Jurkat, Clone E6-1 (cell line): ENCODE measurements at places on chromosomes 1 and 21.

DNA sequence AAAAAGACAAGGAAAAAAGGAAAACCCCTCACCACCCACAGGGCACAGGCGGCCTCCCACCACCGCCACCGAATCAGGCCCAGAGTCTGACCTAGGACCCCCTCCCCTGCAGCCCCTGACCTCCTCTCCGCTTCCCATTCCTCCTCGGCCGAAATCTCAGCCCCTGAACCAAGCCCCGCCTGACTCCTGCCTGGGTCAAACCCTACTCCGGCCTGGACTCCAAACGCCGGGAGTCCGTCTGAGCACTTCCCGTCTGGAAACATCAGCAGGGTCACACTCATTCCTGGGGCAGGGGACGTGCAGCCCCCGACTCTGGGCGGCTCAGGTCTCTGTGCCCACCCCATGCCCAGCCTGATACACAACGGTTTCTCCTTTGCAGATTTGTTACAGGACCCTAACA, 26.4 kb upstream of the SUMO3 start:
- no peak for DNase-seq

GRCh38 chr1:111202707-111203623, 2.5 kb upstream of the DENND2D start:
- DNase-seq = no peak

DNA sequence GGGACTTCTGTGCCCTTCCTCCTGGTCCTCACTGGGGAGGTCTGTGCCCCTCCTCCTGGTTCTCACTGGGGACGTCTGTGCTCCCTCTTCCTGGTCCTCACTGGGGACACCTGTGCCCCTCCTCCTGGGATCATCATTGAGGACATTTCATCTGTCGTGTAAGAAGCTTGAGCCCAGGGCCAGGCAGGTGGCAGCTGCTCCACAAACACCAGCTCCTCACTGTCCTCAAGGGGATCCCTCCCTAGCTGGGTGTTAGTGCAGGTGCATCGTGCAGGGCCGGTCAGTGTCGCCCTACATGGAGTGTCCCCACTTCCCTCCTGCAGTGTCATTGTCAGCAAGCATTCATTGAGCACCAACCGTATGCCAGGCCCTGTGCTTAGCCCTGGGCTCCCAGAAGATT, 312.7 kb downstream of the PTPRU start:
- no peak for DNase-seq

- DNase-seq = no peak
These were observed 105.4 kb downstream of the UBE2U start for GRCh38 chr1:64308866-64309265.

DNA sequence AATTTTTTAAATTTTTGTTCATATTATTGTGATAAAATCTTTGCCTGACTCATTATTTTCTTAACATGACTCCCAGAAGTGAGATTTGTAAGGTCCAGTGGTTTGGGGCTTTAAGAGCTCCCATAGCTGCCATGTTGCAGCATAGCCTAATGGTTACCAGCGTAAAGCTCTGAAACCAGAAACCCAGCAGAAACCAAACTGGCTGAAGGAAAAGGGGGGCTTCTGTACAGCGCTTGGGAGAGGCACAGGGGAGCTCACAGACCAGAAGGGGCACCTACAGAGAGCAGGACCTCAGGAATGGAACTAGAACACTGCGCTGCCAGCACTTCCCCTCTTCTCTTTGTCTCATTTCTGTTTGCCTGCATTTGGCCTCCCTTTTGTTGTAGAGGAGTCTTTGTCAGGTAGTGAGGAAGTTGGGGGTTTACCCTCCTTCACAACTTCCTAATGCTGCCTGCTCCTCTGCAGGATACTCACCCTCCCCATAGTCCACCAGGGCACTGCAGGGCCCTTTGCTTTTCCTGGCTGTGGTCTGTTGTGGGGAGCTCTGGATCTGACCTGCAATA, 2.6 kb upstream of the PYCR2 start:
- DNase-seq = no peak

DNA sequence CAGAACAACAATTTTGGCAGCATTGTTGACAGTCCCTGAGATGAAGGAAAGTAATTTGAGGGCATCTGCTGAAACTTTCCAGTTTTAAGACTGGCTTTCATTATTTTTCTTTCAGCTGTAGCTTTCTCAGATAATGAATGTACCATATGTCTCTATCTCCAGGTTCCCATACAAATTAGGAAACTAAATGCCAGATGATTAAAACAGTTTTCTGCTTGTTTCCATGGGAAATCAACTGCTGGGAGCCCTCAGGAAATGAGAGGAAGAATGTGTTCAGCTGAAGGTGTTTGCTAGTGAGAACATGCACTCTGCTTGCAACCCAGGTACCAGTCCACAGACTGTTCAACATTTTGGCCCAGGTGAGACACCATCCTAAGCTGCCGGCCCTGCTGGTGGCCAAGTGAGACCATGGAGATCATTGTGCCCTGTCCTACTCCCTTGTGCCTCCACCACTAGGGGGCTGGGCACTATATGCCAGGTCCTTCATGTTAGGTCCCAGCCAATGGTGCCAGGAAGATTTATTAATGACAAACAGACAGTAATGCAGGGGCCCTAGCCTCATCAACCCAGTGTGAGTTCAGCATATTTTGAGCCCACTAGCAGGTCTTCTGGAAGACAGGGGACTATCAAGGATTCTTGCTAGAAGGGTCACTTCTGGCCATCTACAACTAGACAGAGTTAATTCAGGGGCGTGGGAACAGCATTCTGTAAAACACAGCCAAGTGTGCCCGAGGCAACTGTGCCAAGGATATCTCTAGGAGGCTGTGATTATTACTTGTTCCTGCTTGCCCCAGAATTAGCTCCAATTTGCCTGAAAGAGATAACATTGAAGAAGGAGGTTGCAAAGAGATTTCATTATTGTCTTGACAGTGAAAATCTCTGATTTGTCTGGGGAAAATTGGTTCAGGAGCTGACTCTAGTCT, 17.0 kb upstream of the LRRC8C start:
- DNase-seq = no peak

DNA sequence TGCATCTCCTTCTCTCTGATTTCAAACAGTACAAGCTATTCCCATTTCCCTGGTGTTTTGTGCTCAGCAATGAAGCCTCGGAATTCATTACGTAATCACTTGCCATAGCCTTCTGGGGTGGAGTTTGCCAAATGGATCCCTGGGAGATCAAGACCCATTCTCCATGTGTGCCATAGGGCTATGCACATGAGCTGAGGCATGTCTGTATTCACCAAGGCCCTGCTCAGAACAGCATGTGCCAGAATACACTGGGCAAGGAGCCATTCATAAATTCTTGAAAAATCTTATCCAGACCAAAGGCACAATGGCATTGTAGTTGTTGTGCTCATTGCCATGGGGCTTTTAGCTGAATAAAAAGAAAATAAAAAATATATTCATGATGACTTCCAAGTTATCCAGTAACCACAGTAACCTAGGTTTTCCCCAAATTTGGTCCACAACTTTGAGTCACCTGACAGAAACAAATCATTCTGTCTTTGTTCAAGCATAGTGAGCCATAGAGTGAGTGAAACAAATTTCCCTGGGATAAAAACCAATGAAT, 53.0 kb downstream of the CRB1 start:
- DNase-seq = no peak

GRCh38 chr1:241787691-241788090, 60.3 kb upstream of the EXO1 start:
- no peak for DNase-seq

DNA sequence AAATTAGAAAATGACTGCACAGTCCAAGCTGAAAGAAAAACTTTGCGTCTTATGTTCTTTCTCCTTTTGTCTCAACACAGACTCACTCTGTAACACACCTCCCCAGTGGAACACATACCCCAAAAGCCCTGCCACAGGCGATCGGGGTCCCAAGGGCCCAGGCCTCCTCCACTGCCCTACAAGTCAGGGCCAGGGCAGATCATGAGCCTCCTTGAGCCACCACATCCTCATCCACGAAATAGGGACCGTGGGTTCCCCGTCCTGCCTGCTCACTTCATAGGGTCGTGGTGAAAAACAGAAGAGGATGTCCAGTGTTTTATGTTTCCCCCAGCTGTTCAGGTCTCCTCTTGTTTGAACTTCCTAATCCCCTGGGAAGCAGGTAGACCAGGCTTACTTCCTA, 116.7 kb downstream of the KCNN3 start:
- no peak for DNase-seq

- DNase-seq = no peak
These were observed 138.3 kb upstream of the SNX7 start for GRCh38 chr1:98523256-98523655.

DNA sequence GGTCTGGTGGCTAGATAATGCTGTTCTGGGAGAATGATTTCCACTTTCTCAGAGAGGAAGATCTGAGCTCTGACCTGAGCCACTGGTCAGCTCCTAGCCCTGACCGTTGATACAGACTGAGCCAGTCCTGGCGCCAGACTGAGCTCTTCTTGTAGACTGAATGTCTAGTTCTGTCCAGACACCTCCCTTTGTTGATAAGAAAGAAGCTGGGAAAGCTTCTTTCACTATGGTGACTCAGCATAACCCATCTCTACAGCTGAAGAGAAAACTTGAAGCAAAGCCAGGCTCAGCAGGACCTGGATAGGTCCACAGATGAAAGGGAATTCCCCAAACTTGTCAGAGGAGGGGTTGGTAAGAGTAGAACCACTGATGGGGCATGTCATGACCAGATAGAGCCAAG, 9.9 kb upstream of the TRABD2B start:
- DNase-seq = no peak

DNA sequence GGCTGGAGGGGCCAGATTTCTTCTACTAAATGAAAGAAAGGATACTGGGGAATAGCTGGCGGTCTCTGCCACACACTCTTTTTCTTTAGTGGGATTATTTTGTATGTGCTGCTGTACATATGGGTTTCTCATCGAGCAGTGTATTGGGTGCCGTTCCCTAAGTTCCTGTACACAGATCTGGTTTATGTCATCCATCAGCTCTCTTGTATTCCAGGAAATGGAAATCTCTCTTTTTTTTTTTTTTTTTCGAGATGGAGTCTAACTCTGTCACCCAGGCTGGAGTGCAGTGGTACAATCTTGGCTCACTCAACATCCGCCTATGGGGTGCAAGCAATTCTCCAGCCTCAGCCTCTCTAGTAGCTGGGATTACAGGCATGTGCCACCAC, 27.0 kb upstream of the NID1 start:
- no peak for DNase-seq

DNA sequence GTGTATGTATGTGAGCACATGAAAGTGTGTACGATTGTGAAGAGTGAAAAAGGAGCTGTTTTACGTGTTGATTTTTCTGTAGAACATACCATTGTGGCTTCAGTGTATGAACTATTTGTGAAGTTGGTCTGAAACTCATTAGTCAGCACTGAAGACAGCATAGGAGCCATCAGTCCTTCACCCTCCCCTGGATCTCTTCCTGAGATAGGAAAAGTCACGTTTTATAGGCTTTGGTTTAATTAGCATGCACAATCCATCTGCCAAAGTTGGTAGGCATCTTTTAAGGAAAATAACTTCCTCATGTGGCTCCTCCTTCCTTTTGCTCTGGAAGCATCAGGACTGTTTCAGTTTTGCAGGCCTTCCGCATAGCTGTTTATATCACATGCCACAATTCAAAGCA, 1.4 kb upstream of the RABIF start:
- DNase-seq = no peak

DNA sequence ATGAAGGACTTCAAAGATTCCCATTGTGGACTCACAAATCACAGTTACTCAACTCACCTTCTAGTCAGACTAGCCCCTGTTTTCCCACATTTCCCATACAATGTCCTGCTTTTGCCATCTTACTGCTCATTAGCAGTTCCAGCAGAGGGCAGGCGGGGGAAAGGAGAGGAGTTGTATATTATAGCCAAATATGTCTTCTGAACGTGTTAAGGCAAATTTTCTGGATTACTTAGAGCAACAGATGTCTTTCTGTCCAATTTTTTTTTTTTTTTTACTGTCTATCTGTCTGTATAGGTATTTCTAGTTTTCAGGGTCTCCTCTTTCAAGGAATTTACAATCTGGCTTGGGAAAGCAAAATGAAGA, 29.9 kb upstream of the DDAH1 start:
- DNase-seq = no peak

DNA sequence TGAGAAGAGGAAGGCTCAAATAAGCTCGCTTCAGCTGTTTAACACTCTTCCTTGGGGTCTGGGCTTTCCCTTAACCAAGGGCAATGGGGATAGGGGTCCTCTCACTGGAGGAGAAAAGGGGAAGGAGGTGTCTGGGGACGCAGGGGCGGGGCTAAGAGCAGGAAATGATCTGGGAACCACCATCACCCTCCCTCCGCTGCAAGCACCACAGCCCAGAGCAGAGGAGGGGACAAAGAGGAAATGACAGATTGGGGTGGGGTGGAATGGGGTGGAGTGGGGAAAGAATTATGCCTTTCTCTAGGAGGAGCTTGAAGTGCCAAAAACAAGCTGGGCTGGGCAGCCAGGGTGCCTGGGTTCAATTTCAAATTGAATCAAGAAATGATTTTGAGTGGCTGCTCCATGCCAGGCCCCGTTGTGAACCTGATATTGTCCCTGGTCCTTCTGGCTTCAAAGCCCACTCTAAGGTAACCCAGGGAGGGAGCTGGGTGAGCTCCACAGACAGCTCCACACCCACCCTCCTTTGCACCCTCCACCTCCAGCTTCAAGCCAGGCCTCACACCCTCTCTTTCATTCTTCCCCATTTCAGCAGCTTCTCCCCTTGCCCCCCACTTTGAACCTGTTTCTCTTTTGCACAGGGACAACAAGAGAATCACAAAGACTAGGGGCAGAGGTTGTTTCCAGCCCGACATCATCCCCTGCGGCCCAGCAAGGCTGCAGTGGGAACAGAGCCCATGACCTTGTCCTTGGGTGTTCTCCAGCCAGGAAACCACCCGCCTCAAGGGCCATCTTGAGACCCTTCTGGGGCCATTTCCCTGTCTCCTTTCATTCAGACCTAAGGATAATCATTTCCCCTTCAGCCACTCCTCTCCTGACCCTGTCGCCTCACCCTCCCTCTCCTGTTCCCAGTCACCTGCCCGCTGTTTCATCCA, 1.1 kb downstream of the ARHGAP30 start:
- peak; percentile 91 for DNase-seq

- no peak for DNase-seq
These were observed 12.4 kb downstream of the SLC2A1 start for GRCh38 chr1:42946120-42946898.

- no peak for DNase-seq
These were observed 4.2 kb upstream of the COL11A1 start for GRCh38 chr1:103112546-103112945.

DNA sequence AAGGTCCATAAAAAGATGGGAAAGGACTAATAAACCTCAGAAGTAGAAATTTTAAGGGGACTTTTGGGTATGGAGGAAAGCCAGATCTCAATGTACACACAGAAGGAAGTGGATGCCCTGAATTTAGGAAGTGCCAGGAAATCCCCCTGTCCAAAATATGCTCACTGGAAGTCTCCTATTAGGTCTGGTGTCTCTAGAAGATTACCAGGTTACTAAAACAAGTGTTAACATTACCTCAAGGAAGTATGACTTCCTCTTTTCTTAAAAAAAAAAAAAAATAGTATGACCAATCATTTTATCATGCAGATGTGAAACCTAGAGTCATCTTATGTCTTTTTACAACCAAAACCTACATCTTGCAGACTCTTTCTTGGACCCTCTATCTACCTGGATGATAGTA, 30.7 kb downstream of the CD58 start:
- DNase-seq = no peak
